ENCODE measurements at places on chromosomes 4 and X.

GRCh38 chrX:47224266-47224895 lies 5.9 kb downstream of the CDK16 start:
- no peak for DNase-seq

DNA sequence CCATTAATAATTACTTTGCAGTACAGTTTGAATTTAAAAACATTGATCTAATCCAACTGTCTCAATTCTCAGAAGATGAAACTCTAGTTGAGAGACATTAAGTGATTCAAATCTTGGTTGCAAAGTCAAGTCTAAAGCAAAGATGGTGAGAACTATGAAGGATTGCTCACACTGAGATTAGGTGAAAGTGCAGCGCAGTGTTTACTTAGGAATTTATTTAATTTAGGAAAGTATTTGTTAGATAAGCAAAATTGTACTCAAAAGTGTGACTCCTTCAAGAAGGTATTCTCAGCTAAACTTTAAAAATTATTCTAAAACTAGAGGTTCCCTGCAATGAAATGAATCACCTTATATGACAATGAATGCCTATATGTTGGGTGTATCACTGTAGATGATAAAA lies 454.9 kb downstream of the PDGFC start:
- no peak for DNase-seq

GRCh38 chr4:103024996-103025395 lies 5.5 kb upstream of the SLC9B1 start:
- DNase-seq = no peak

DNA sequence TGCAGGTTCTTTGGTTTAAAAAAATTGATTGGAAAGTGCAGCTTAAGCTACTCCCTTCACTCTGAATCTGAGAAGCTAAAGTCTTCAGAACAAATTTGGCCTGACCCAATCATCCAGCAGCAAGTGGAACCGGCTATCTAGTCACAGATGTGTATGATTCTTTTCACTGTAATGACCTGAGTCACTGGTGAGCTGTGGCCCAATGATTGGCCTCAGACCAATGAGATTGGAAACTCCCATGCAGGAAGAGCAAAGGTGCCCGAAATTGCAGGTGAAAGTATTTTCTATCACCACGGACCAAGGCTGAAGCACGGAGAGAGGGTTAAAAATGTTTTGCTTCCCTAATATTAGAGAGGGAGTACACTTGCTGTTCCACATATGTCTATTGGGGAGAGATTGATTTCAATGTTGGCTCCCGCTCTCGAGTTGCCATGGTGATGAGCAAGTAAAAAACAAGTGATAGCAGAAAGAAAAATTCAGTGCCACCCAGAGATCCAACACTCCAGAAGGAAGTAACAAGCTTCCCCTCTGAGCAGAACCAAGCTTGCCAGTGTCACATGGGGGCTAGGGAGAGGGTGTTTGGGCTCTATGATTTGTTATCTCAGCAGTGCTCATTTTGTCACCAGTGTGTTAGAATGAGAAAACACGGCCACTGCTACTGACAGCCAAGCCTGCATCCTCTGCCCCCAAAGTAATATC lies 11.2 kb downstream of the RIPPLY1 start:
- no peak for DNase-seq

DNA sequence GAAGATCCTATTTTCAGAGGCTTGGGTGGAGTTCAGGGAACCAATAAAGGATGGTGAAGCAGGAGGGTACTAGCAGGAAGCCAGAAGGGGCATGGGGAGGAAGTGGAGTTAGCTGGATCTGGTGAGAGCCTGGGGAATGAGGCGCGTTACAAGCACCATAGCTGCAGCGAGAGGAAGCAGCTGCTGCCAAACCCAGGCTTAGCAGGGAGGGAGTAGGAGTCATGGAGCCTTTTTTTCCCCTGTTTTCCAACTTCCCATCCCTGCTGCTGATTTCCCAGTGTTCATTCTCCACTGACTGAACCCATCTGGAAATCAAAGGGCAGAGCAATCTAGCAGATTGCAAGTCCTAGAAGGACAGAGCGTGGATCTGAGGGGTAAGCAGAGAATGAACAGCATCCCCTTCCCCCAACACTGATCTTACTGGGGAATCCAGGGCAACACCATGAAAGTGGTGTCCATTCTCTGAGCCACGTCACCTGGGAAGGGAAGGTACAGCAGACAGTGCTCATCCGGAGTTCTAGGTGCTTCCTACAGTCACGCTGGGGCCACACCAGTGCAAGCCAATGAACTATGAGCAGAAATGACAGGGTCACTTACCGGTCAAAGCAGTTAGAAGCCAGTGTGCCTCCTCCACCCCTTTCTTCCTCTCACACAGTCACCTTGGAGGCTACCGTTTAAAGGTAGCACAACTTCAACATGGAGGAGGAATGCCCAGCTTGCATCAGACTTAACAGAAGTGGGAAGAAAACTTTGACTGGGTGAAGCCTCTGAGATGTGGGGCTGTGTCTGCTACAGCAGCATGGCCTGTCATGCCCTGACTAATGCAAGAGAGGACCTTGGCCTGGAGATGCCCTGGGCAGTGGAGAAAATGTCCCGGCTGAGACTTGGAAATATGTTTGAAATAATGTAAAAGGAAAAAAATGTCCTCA lies 36.7 kb downstream of the SMIM20 start:
- DNase-seq = no peak

DNA sequence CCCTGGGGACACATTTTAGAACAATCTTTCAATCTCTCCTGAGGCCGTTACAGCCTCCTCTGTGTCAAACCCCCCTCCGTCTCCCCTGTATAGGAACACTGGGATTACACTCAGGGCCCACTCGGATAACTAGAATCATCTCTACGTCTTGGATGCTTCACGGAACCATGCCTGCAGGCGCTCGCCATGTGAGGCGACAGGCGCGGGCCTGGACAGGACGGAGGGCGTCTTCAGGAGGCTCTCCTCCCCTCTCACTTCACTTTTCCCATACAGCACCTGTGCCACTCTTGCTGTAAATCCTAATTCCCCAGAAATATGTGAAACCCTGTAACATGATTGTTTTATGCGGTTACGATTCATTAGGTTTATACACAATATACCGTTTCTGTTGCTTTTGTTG lies 4.0 kb upstream of the IDUA start:
- no peak for DNase-seq

- no peak for DNase-seq
Observed at GRCh38 chr4:53120778-53121177, 245.1 kb downstream of the SCFD2 start.

- DNase-seq = no peak
Observed at GRCh38 chr4:150082241-150082640, 4.0 kb downstream of the DCLK2 start.

DNA sequence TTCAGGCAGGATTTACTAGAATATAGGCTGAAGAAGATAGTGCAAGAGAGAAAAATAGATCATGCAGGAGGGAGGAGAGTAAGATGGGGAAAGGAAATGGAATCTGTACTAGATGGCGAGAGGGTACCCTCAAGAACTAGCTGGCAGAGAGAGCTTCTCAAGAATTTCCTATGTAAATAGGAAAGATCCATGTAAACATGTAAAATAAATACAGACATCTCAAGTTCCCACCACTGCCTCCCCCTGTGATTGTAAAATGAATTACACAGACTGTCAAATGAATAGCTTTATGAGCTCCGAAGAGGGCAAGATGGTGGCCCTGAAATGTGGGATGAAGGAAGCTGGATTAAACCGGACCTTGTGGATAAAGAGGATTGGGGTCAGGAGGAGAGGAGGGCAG lies 178.0 kb downstream of the PALLD start:
- DNase-seq = no peak

DNA sequence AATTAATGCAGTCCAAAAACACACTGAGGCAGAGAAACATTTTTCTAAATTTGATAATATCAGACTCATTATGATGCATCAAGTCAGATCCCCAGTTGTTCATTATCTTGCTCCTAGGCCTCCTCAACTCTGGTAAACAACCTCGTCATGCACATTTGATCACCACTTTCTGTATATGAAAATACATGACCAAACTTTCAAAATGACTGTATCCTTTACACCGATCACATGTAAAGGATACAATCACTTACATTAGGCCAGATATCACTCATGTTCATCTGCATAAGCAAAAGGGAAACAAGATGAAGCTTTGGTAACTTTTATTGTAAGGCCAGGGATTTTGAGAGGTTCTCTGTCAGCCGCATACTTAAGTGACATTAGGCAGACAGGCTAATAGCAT lies 99.4 kb upstream of the IL1RAPL1 start:
- DNase-seq = no peak

DNA sequence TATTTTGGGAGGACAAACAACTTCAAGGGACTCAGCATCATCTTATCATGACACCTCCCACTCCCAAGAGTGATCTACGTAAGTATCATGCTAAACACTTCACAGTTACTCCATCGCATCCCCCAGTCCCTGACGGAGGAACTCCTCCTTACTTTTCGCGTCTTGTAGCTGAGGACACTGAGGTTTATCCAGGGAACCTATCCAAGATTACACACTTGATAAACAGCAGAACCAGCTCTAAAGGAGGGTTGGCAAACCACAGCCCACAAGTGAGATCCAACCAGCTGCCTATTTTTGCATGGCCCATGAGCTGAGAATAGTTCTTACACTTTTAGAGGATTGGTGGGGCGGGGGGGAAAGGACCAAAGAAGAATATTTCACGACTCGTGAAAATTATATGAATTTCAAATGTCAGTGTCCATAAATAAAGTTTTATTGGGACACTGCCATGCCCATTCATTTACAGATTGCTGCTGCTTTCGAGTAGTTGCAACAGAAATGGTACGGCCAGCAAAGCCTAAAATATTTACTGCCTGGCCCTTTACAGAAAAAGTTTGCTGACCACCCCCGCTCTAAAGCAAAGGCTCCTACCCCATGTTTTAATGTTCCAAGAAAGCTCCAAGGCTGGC lies 47.8 kb downstream of the SEPSECS start:
- DNase-seq = no peak

DNA sequence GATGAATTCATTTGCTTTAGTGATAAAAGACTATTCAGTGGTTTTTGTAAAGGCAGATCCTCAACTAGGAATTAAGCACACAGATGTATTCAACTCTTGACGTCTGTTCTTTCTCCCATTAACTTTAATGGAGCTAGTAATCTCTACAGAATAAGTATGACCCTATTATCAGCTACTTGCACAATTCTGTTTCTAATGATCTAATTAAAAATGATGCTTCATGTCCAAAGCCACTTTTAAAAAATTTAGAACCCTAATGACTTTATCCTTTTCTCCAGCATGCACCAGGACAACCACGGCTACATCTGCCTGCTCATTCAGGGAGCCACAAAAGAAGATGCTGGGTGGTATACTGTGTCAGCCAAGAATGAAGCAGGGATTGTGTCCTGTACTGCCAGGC lies 85.4 kb downstream of the CBR4 start:
- DNase-seq = no peak
